Naive B cell (primary cell): ENCODE measurements at places on chromosomes 16 and 17. TPM values are rescaled to one million over a fixed set of nuclear protein-coding genes. Genes with fewer than 3 reads are reported as not detected.

TOM1L1 gene
- polyA plus RNA-seq, result not detected

ZNF232 gene
- polyA plus RNA-seq, result 6.3 TPM

PABPN1L gene
- not detected for polyA plus RNA-seq

ABCC12 gene
- not detected for polyA plus RNA-seq

CDC42EP4 gene
- 0.09 TPM for polyA plus RNA-seq

KRT27 gene
- polyA plus RNA-seq, result not detected

CD79B gene
- 2,424 TPM for polyA plus RNA-seq

DNA sequence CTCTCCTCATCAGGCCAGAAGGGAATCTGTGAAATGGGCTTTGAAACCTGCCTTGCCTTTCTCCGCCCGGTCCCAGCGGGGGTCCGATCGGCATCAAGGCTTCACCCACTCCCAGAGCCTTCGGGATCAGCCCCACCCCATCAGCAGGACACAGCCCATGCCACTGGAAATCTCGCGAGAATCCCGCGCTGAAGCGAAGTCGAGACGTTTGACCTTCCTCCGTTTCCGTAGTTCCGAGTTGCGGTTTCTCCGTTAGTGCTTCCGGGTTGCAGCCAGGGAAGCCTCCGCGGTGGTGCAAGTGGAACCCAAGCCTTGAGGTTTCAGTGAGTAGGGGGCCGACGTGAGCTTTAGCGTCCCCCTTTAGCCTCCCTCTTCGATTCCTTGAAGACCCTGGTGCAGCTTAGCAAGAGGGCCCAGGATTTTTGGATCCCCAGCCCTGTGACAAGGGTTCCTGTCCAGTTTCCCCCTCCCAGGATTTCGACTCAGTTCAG, at the start of gene COASY:
TSS of gene COASY (plus strand) at position 252 of the 491 bp plus-strand sequence. CDS start 475 bp downstream, outside the sequence.
- peak; percentile 88 for DNase-seq

GRCh38 chr16:89343501-89344457, 126.3 kb downstream of the ZNF778 start:
- DNase-seq, result no peak

DNA sequence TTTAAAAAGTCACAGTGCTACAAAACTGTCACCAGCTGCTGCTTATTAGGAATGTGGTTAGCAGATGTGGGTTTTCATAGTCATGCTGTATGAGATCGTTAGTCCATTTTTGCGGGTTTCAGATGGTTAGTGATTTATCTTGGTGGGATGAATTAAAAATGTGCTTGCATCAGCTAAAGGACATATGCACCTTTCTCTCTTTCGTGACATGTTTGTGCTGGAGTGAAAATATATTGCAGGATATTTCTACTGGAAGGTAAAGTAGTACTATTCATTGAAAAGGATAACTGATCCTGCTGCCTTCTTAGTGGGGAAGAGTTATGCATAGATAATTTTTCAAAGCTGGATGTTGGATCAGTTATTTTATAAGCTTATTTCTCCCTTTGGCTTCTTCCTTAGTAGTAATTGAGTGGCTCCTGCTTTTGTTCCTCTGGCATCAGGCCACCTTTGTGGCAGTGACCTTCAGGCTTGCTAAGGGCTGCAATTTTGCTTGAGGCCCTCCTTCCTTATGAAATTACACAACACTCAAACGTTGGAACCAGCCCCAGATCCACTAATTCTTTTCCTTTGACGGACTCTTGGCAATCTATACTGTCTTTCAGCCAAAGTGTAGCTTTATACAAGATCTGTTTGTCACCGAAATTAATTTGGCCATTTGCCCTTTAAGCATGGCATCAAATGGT, 7.5 kb upstream of the SNTB2 start:
- no peak for DNase-seq

DNA sequence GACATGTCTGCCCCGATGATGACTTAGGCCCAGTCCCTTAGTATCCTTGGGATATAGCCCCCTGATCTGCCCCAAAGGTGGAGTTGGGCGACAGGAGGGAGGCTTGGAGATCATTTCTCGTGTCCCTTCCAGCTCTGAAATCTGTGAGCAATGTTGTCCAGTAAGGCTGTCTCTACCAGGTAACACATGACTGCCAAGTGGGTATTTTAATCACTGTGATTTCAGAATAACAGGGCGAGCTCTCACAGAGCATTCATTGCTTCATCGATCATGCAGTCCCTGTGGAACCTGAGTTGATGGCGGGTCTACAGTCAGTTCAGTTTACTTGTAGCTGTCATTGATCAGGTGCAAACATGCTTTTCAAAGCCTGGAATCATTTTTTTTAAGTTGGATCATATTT, 39.2 kb downstream of the KSR1 start:
- no peak for DNase-seq

- no peak for DNase-seq
Observed at GRCh38 chr17:39357986-39358385, 43.4 kb downstream of the FBXL20 start.

- DNase-seq, result no peak
Observed at GRCh38 chr16:6557353-6558023, 775.2 kb upstream of the RBFOX1 start.

- no peak for DNase-seq
Observed at GRCh38 chr17:46198233-46198632, 5.0 kb upstream of the KANSL1 start.

DNA sequence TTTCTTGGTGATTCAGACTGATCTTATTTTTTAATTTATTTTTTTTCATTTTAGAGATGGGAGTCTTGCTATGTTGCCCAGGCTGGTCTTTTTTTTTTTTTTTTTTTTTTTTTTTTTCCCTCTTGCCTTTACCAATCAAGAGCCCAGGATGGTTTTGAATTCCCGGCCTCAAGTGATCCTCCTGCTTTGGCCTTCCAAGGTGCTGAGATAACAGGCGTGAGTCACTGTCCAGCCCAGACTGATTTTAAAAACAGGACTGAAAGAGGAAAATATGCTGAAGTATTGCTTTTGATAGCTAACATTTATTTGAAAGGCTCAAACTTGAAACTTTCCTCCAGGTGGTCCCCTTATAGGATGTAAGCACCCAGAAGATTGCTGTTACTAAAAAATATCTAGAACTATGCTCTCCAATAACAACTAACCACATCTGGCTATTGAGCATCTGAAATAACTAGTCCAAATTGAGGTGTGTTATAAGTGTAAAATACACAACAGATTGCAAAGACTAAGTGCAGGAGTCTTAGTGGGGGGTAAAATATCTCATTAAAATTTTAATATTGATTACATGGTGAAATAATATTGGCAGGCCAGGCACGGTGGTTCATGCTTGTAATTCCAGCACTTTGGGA, 15.8 kb upstream of the BRIP1 start:
- no peak for DNase-seq

- DNase-seq, result no peak
Observed at GRCh38 chr16:89905511-89906139, 13.0 kb upstream of the MC1R start.

DNA sequence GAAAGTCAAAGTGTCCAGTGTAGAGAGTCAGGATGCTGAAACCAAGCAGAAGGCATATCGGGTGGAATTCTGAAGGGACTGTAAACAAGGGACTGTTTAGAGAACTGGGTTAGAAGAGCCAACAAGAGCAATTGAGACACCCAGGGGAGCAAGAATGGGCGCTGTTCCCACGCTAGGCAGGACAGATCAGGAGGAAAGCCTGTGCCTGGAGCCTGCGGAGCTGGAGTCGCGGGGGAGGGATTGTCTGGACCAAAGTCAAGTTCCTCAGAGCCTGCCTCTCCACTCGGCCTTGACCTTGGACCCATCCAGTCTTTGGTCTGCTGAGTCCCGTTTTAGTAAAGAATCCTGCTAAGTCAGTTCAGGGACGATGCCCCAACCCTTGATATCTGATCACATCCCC, 14.7 kb upstream of the KLHL36 start:
- no peak for DNase-seq
